Body of pancreas (tissue), 4 donors: ENCODE measurements at places on chromosomes 3 and 15. TPM values are rescaled to one million over a fixed set of nuclear protein-coding genes. Genes with fewer than 3 reads are reported as not detected.

The PTH1R gene
- total RNA-seq, result 8.2 TPM

The SPATA12 gene
- total RNA-seq, result not detected

The PRR20G gene
- not detected for total RNA-seq

The TM4SF1 gene
- total RNA-seq, result 168 TPM

The VGLL3 gene
- total RNA-seq, result 10.2 TPM

The TNFAIP8L3 gene
- not detected for total RNA-seq

The ADAMTS17 gene
- 24.6 TPM for total RNA-seq

The CLDN18 gene
- 2.0 TPM for total RNA-seq

The DNAH12 gene
- total RNA-seq, result 0.99 TPM

The RNF7 gene
- total RNA-seq, result 12.5 TPM

The SERPINI1 gene
- total RNA-seq, result 20.0 TPM

The IMPG2 gene
- 0.33 TPM for total RNA-seq

The CCR5 gene
- not detected for total RNA-seq

The ITIH3 gene
- 1.6 TPM for total RNA-seq

The RTP2 gene
- not detected for total RNA-seq

The FHIT gene
- total RNA-seq, result 15.8 TPM

The EPHB1 gene
- 1.3 TPM for total RNA-seq

The KCNH8 gene
- total RNA-seq, result 2.3 TPM

The LTF gene
- 8.9 TPM for total RNA-seq

The SKOR1 gene
- under 0.01 TPM for total RNA-seq

The IRAK2 gene
- 3.9 TPM for total RNA-seq

The CNTN3 gene
- total RNA-seq, result 7.3 TPM

The ARPP21 gene
- total RNA-seq, result not detected

The SLC2A2 gene
- total RNA-seq, result 8.2 TPM

The SCN11A gene
- total RNA-seq, result 0.26 TPM

The LARP6 gene
- 20.0 TPM for total RNA-seq

The GUCA1C gene
- total RNA-seq, result 0.99 TPM

The HRG gene
- not detected for total RNA-seq

The MAGI1 gene
- 44.2 TPM for total RNA-seq

The COL6A5 gene
- total RNA-seq, result not detected

The NDUFAF3 gene
- 25.7 TPM for total RNA-seq

The CSPG4 gene
- 13.8 TPM for total RNA-seq

The DPPA2 gene
- not detected for total RNA-seq

The CHRM5 gene
- total RNA-seq, result not detected

The SYNPR gene
- 0.52 TPM for total RNA-seq

The HCN4 gene
- 0.78 TPM for total RNA-seq

The FSD2 gene
- not detected for total RNA-seq

The GP5 gene
- total RNA-seq, result not detected

The INSYN1 gene
- total RNA-seq, result 1.3 TPM

The XCR1 gene
- total RNA-seq, result not detected

The AGBL1 gene
- total RNA-seq, result not detected

The CA12 gene
- total RNA-seq, result 25.7 TPM

The ZNF385D gene
- 5.9 TPM for total RNA-seq

The PLSCR5 gene
- total RNA-seq, result not detected

The ACAN gene
- 1.6 TPM for total RNA-seq

The IL16 gene
- total RNA-seq, result 2.9 TPM

The FBLN2 gene
- 18.9 TPM for total RNA-seq

The SPINT1 gene
- total RNA-seq, result 110 TPM
